ENCODE measurements at places on chromosomes 5 and 9.

- DNase-seq, result no peak
These were observed 175.8 kb upstream of the CHD1 start for GRCh38 chr5:99104538-99105132.

DNA sequence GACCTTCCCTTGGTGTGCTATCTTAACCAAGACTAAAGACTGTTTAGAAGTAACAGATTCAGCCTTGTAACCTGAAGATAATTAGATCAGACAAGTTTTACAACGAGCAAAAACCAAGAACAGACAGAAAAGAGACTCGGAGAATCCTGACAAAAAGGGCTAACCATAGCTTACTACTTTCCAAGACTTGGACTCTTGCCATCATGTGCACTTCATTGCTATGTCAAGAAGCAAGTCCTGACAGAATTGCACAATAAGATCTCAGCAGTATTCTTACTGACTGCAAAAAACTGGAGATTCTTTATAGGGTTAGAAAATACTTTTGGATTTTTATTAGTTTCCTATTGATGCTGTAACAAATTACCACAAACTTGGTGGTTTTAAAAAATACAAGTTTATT lies 1539.0 kb upstream of the NUDT12 start:
- no peak for DNase-seq

DNA sequence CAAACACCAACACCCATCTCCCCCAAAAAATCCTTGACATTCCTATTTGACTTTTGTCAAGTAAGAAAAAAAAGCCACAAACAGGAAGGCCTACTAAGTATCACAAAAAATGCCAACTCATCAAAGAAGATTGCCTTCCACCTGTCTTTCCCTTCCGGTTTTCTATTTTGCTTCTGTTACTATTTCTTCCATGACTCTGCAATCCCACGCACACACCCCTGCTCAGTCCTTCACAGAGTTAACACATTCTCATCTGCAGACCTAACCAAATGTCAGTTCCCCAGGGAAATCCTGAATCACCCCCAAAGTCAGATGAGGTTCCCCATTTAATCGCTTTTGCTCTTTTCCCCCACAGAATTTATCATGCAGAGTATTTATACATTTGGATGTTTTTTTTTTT lies 15.1 kb downstream of the LPAR1 start:
- no peak for DNase-seq

GRCh38 chr9:127714020-127714750 lies 1.3 kb downstream of the PTRH1 start:
- DNase-seq, result no peak

GRCh38 chr9:86734771-86735170 lies 212.5 kb downstream of the GAS1 start:
- no peak for DNase-seq

DNA sequence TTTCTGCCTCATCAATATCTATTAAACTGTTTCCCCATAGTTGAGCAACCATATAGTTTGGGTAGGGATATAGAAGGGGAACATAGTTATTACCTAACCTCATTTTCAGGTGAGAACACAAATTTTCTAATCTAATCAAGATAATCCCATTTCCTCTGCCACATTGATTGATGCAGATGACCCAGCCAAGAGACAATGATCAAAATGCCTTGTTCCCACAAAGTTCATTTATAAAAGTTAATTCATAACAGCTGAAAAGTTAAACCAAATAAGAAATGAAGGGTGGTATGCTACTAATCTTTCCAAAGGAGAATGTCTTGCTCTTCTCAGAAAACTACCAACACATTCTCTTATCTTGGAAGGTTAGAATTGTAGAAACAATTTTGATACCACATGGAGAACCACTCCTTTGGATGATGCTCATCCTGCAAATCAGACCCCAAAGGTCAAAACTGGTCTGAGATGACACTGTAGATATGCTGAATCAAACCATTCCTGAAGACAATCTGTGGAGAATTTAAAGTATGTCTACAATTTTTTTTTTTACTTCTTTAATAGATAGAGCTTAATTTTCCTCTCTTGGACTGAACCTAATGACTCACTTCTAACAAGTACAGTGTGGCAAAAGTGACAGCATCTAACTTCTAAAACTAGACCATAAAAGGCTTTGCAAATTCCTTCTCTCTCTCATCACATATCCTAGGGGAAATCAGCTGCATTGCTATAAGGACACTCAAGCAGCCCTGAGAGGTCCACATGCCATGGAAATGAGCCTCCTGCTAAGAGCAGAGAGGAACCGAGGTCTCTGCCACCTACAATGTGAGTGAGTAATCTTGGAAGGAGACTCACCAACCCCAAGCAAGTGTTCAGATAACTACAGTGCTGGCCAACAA lies 586.7 kb upstream of the TUSC1 start:
- no peak for DNase-seq

DNA sequence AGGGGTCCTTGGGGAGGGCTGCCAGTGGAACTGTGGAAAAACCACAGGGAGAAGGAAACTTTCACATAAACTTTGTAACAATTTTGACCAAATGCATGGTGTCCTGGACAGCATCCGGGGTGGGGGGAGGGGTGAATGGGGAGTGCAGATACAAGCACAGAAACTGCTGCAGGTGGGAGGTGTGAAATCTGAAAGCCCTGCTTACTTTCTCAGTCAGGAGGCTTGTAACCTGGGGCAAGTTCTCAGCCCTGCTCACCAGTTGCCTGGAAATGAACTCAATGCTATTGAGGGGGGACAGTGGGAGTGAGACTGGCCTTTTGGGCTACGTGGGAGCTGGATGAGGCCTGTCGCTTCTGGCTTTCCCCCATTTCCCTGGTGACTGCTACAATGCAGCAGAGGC lies 694.5 kb upstream of the ZNF608 start:
- DNase-seq, result no peak

DNA sequence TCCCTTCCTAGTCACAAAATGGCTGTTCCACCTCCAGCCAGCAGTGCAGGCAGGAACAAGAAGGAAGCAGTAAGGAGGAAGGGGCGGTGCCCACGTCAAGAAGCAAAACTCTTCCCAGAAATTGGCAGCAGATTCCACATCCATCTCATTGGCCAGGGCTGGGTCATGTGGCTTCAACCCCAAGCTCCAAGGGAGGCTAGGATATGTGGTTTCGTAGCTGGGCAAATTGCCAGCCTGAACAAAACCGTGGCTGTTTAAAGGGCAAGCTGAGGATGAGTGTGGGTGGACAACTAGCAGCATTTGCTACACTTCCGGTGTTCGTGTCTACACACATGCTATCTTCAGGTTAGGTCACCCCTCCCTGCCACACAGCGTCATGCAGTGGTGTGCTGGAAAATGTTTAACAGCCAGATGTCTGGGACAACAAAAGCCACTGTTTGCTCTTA lies 92.1 kb upstream of the MAP1B start:
- DNase-seq, result no peak
